Adipose tissue (tissue), 3 donors: ENCODE measurements at places on chromosomes 12 and 14. TPM values are rescaled to one million over a fixed set of nuclear protein-coding genes. Genes with fewer than 3 reads are reported as not detected.

Gene ESPL1
- polyA plus RNA-seq = 0.45 TPM

Gene ZBTB1
- 21.0 TPM for polyA plus RNA-seq

Gene FLRT2
- 2.8 TPM for polyA plus RNA-seq

Gene KLRC4
- polyA plus RNA-seq = not detected

Gene KRT3
- polyA plus RNA-seq = not detected

Gene PMCH
- not detected for polyA plus RNA-seq

Gene CCDC88C
- polyA plus RNA-seq = 7.6 TPM

Gene DDX47
- polyA plus RNA-seq = 35.3 TPM

Gene POMT2
- 12.4 TPM for polyA plus RNA-seq
